Activated T-cell treated with anti-CD3 and anti-CD28 coated beads, Interleukin-2, amount 50 U/mL, for 72 hours (primary cell): ENCODE measurements at places on chromosomes 6 and 20.

GRCh38 chr6:6663421-6664135, 75.1 kb downstream of the LY86 start:
- no peak for DNase-seq

DNA sequence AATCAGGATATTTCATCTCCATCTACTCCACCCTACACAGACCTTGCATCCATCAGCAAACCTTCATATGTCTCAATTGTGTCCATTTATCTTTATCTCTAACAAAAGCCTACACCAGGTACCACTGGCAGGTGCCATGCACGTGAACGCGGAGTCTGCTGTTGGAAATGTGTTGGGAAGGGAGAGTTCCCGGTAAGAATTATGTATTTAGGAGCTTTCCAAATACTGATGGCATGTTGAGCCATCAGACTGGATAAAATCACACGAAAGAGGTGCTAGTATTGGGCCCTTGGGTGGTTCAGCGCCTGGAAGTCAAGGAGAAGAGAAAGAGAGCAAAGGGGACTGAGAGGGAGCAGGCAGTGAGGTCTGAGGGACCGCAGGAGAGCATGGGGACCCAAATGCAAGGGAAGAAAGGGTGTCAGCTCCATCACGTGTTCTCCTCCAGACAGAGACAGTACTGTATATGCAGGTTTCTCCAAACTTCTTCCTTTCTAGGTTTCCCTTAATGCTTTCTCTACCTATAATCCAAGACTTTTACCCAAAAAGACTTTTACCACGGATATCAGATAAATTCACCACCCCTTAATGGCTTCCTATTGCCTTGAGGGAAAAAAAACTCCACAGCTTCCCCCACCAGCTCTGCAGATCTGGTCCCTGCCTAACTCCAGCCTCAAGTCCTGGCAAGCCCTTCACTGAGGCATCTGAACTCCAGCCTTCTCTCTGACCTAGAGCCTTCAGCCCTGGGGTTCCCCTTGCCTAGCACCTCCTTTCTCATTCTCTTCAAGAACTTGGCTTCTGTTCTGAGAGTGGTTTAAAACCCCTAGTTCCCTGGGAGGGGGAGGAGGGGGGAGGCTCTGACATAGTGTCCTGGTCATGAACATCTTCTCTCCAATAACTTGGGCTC, 4.8 kb upstream of the ZNF217 start:
- DNase-seq: no peak

- peak; percentile 60 for DNase-seq
These were observed at the start of gene DSP for GRCh38 chr6:7541175-7542064. TSS of gene DSP (plus strand) at chr6:7541671. CDS start at chr6:7541916, 245 bp downstream.

- DNase-seq: no peak
These were observed 148.4 kb downstream of the HIVEP2 start for GRCh38 chr6:142796571-142796970.
